ENCODE measurements at places on chromosomes 16 and 17.

GRCh38 chr16:515175-515938, 12.2 kb upstream of the CAPN15 start:
- peaks cover 15% of the 10 kb centered on the region for H3K36me3 ChIP-seq
- no peaks in the 10 kb centered on the region for H3K27me3 ChIP-seq

DNA sequence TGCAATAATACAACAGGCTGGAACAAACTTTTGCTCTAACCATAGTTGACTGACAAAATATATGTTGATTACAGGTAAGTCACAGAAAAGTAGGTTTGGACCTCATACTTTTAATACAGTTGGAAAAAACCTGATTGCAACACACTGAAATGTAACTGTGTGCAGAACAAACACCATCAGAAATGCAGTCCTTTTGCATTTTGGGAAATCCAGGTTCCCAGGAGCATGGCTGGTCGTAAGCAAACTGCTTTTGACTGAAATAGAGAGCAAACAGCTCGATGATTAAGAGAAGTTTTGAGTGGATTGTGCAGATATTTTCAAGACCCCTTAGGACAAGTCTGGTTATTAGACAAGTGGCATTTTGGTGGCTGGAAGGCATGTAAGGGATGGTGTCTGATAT, 8.0 kb downstream of the IGF2BP1 start:
- H3K36me3 ChIP-seq, result no peaks in the 10 kb centered on the region
- no peaks in the 10 kb centered on the region for H3K4me1 ChIP-seq
- H3K4me3 ChIP-seq, result no peak overlapping the region
- DNase-seq, result no peak
- H3K27me3 ChIP-seq, result no peaks in the 10 kb centered on the region

GRCh38 chr16:67206838-67207248, 7.9 kb downstream of the ELMO3 start:
- H3K27me3 ChIP-seq, result no peaks in the 10 kb centered on the region
- DNase-seq, result no peak
- H3K4me3 ChIP-seq, result no peak overlapping the region
- no peak overlapping the region for H3K27ac ChIP-seq
- H3K36me3 ChIP-seq, result peaks cover 12% of the 10 kb centered on the region

- no peaks in the 10 kb centered on the region for H3K36me3 ChIP-seq
- no peak overlapping the region for H3K27ac ChIP-seq
- no peak for DNase-seq
Measured at GRCh38 chr17:35189291-35189690, 4.9 kb downstream of the SLC35G3 start.

GRCh38 chr16:3198334-3199072, 10.5 kb downstream of the OR1F1 start:
- no peak overlapping the region for H3K4me3 ChIP-seq
- no peak overlapping the region for H3K27ac ChIP-seq
- no peak for DNase-seq
- no peaks in the 10 kb centered on the region for H3K27me3 ChIP-seq

DNA sequence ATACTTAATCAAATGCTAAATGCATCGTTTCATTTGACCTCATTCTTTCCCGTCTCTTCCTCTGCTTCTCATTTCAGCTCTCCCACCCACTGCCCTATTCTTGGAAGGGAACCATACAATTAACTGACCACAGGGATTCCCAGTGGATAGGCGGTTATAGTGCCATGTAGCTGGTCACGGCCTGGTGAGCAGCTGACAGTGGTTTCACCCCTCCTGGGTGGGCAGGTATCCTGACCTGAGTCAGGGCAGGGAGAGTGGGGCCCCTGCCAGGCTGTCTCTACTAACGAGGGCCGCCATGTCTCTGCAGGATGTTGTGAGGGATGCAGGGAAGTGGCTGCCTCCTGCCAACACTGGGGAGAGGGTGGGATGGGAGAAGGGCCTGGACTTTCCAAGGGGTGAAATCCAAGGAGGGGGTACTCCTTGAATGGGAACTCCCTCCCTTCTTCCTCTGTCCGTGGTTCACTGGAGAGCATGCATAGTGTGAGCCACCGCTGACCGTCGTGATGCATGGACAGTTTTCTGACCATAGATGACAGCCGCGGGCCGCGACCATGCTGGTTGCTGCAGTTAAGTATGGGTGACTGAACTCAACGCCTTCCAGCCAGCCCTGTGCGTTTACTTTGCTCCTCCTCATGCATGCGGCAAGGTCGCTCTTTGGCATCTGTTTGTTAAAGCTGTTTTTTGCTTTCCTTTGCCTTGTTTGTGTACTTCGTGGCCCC, 95.9 kb downstream of the RPTOR start:
- DNase-seq, result no peak
- H3K27ac ChIP-seq, result no peak overlapping the region
- no peak overlapping the region for H3K4me3 ChIP-seq

DNA sequence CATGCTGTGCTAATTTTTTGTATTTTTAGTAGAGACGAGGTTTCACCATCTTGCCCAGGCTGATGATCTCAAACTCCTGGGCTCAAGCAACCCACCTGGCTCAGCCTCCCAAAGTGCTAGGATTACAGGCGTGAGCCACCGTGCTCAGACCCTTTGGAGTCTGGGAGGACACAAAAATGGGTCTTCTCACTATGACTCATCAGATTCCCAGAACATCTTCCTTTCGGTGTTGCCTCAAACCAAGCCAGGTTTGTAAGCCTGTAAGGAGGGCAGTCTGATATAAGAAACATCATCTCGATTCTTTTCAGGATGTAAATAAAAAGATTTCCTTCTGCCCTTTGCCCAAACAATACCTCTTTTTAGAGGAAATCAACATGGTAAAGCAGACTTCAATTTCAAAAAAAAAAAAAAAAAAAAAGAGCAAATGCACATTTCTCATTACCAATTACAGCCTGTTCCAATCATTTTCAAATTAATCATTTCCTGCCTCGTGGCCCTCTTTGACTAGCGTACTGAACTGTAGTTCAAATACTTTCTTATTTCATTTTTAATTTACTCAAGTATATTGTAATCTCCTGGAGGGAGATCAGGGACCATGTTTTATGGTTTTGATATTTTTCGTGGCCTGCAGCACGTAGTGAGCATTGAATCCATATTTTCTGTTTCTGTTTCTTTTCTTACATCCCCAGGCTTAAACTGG, 409.6 kb downstream of the GRIN2A start:
- no peaks in the 10 kb centered on the region for H3K4me1 ChIP-seq
- no peak overlapping the region for H3K4me3 ChIP-seq
- DNase-seq, result no peak
- H3K27ac ChIP-seq, result no peak overlapping the region

Data from thoracic aorta (tissue), 2 donors.